ENCODE measurements at places on chromosomes 16 and 17.

DNA sequence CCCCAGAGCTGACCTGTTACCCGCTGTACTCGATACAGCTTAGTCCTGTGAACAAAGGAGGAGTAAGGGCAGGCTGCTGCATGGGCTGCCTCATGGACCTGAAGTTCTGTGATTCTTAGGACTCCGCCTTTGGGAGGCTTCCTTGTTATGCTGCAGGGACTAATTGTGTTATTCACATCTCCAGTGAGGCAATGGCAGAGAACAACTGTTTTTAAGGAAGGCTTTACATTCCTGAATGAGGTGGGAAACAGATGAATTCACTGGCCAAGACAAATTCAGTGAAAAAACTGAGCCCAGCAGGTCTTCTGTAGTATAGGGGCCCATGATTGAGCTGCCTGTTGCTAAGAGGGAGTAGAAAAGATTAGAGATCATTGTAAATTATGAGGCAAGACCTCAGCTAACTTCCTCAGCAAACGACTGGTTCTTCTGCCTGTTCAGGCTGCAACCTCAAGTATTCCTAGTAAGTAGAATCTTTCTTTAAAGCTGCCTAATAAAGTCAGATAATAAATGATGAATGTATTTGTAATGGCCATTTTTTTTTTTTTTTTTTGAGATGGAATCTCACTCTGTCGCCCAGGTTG lies 26.3 kb downstream of the ADORA2B start:
- DNase-seq, result no peak

DNA sequence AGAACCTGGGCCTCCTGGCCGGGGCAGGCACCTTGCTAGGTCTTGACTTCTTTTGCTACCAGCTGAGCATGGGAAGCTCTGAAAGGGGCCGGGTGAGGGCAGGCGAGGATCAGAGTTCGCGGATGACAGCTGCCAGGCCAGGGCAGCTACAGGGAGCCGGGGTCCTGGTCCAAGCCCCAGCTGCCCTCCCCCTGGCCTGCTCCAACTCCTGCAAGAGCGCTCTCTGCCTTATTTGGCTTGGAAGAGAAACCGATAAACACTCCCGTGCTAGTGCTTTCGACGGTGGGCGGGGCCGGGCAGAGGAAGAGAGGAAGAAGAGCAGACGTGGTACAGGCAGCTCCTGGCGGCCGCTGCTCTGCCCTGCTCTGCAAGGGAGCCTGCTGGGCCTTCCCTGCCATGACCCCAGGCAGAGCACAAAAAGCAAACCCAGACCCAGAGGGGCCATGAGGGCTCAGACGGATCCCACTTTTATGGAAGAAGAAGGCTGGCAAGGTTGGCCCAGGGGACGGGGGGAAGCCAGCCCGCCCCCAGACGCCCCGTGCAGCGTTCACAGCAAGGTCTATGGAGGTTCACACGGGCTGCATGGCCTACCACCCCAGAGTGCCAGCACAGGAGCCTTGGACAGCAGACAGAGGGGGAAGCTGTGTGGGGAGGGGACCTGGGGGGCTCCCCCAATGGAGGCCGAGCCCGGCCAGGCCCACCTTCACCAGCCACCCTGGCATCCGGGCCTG lies 25.6 kb downstream of the PIEZO1 start:
- no peak for DNase-seq

DNA sequence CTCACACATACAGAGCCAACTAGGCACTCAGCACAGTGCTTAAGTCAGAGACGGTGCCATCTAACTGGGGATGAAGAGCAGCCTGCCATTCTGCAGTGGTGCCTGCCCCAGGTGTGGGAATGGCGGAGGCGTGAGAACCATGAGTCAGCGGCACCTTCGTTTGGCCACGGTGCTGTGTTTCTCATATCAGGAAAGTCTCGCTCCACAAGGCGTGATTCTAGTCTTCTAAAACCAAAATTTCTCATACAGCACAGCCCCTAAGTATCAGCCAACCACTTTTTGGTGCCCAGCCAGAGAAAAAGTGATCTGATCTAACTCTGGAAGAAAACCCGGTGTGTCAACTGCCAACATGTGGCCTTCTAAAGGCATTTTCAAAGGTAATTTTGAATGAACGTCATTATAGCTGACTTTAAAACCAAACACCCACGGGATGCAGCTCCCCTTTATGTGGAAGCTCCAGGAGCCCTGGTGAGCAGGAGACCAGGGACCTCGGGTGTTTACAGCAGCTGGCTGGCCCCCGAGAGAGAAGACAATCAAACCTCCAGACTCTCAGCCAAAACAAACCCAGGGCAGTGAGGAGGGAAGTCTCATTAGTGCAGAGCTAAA lies 54.6 kb downstream of the ABCC12 start:
- DNase-seq, result no peak

GRCh38 chr16:57091975-57092785 lies at the start of gene CPNE2:
Gene CPNE2, plus strand, starts transcription at chr16:57092583. Its CDS starts 18,160 bp downstream, at chr16:57110743.
- no peak for DNase-seq

DNA sequence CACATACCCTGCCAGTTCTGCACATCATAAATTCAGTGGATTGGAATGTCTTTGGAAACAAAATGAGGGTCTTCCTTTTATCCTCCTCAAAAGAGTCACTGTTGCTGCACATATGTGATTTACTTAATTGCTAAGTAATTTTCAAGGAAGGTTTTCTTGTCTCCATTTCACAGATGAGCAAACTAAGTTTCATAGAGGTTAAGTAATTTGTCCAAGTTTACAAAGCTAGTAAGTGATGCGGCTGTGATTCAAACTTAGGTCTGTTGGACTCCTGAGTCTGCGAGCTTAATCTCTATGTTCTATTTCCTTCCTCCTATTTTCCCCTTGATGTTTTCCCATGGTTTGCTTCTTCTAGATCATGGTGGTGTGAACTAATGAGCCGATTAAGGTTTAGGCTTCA lies 13.7 kb upstream of the ERN2 start:
- no peak for DNase-seq

DNA sequence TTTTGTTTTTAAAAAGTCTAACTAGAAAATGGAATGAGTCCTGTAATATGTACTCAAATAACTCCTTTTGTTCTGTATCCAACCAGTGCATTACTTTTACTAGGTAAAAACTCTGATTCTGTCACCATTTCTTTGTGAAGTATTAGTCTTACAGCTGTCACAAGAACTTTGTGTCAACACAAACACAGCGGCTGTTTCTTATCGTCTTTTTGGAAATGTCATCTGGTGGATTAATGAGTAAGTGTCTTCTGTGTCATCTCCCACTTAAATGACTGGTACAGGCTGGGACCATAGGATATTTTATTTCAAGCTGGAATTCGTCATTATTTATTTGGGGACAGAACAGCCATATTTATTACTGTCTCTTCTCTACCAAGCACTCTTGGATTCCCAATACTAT lies 19.1 kb upstream of the ALDH3A2 start:
- no peak for DNase-seq

DNA sequence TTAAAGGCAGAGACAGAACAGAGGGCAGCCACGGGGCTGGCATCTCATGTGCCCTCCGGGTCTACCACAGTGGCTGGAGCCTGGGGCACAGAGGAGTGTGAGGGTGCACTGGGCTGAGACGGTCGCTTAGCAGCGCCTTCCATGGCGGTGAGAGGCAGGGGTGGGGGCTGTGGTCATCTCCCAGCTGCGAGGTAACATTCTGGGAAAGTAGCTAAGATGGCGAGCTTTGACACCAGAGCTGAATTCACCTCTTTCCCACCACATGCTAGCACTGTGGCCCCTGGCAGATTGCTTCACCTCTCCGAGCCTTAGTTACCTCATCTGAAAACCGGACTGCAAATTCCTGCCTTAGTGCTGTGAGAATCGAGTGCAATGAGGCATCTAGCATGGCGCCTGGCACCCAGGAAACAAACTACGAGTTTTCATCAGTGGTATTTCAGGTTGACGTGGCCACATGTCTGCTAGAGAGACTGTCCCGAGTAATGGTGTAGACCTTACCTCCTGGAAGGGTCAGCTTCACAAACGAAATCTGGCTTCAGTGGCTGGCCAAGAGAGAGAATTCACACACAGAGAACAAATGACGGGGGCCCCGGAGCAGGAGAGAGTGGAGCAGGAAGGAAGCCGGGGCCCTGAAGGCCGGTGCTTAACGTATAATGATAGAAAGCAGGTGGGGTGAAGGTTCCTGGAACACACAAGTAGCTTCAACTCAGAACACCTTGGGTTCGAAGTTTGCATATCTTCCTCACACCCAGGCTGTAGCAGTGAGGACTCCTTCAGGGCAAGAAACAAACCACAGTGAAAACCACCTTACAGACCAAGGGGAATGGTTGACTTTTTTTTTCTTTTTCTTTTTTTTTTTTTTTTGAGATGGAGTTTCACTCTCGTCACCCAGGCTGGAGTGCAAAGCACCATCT lies 63.9 kb upstream of the RPH3AL start:
- DNase-seq, result no peak

GRCh38 chr17:71502443-71502842 lies 618.4 kb upstream of the SOX9 start:
- no peak for DNase-seq

GRCh38 chr17:78151514-78152008 lies 5.4 kb downstream of the C17orf99 start:
- no peak for DNase-seq

DNA sequence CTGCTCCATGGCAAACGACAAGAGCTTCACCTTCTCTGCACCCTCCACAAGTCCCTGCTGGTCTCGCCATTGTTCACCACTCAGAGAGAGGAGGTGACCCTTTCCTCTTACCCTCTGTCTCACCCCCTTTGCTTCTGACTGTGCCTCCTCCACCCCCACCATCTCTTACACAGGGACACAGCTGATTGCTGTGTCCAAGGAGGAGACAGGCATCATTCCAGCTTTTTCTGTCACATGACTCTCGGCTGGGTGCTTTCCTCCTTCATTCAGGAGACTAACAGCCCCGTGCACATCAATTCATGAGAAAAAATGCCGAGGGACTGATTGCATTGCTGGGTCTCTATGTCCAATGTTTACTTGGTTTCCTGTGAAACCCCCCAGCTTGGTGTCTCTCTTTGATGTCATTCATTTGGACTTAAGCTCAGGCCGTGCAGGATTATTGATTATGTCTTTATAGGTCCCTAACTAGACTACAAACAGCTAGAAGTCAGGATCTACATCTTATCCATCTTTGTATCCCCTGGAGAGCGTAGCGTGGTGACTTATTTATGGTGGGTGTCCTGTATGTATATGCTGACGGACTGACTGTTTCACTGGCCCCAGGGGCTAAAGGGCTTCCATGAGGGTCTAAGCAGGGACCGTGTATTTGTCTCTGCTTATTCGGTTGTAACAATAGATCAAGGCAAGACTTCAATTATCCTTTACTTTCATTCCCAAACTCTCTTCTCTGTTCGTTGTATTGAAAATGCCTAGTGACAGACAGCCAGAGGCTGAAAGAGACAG lies 82.2 kb upstream of the CDH13 start:
- no peak for DNase-seq
